Astrocyte of the hippocampus (primary cell): ENCODE measurements at places on chromosomes 4 and X.
A peak's percentile ranks its signal among the peaks of the same experiment; 100 is the strongest.

DNA sequence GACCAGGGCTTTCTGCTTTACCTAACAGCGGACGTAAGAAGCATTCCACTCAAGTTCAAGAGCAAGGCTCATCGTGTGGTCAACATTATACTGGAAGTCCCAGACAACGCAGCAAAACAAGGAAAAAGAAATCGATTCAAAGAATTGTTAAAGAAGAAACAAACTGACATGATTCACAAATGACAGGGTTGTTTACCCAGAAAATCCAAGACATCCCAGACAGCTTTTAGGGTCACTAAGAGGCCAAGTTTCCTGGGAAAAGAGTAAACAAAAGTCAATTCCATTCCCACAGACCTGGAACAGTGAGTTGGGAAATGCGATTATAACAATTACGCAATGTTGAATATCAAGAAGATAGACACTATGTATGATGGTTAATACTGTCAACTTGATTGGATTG lies 21.5 kb upstream of the HTRA3 start:
- no peak for DNase-seq

GRCh38 chr4:105599932-105600655 lies 47.7 kb downstream of the ARHGEF38 start:
- no peak for DNase-seq

- DNase-seq = no peak
Observed at GRCh38 chr4:52612341-52612740, 46.8 kb downstream of the USP46 start.

GRCh38 chr4:88780389-88780788 lies 82.8 kb upstream of the NAP1L5 start:
- DNase-seq = no peak

- no peak for DNase-seq
Observed at GRCh38 chr4:80926446-80926845, 104.1 kb upstream of the BMP3 start.

GRCh38 chrX:31376408-31377022 lies 304.7 kb upstream of the FTHL17 start:
- DNase-seq = peak; percentile 32

DNA sequence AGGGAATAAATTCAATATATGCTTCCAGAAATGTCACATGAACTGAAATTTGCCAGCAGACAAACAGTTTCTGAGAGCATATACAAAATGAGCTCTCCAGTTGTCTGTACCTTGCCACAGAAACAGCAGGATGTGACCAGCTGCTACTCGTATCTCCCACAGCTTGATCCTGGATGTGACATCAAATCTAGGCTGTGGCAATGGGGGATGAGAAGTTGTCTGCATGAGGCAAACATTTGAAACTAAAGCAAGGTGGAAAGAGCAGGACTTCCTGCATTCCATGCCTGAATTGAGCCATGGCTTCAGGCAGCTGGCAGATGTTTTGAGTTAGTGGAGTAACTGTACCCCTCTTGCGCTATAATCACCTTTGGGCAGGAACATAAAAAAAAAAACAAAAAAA lies 1724.0 kb downstream of the RPA4 start:
- no peak for DNase-seq

DNA sequence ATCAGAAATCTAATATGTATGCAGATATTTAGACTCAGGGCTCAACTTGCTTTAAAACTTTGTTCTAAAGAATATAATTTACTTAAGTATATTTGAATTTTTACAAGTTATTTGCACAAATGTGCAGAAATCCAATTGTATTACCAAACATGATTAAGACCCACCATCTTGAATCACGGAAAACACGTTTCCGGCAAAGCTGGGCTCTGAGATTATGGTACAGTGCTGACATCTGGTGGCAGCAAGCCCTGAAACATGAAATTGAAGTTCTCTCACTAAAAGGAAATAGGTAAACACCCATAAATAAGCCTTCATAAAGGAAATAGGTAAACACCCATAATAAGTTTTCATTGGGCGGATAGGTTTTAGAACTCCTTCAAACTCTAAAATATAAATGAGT lies 98.3 kb upstream of the MAOA start:
- peak; percentile 69 for DNase-seq
